ENCODE measurements at places on chromosomes 7 and 10.

- DNase-seq: peak; percentile 18
Measured at GRCh38 chr7:120064565-120064964, 208.4 kb upstream of the KCND2 start.

DNA sequence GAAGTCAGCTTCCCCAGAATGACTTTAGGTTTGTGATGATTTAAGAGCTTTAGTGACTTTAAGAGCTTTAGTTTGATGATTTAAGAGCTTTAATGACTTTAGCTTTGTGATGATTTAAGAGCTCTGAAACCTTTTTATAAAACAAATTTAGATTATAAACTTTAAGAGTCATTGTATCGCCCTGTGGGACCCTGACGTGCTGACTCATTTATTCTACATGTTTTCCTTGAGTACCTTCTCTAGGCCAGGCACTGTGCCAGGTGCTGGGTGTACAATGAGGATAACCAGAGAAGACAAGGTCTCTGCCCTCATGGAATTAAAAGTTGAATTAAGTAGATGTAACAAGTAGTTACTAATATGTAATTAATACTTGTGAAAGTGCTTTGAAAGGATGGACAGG, 45.4 kb downstream of the CNNM1 start:
- no peak for DNase-seq

DNA sequence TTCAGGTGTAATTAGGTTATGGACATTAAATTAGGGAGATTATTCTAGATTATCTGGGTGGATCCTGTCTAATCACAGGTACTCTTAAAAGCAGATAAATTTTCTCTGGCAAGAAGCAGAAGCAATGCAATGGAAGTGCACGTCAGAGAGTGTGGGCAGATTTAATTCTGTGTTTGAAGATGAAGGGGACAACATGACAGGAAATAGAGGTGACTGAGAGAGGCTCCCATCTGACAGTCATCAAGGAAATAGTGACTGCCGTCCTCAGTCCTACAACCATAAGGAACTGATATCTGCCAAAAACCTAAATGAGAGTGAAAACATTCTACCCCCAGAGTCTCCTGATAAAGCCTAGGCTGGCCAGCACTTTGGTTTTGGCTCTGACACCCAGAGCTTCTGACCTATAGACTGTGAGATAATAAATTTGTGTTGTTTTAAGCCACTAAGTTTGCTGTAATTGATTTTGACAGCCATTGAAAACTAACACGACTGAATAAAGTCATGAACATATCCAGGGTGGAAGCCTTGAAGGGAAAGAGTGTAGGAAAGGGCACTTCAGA, 30.5 kb upstream of the DDX50 start:
- DNase-seq: no peak

DNA sequence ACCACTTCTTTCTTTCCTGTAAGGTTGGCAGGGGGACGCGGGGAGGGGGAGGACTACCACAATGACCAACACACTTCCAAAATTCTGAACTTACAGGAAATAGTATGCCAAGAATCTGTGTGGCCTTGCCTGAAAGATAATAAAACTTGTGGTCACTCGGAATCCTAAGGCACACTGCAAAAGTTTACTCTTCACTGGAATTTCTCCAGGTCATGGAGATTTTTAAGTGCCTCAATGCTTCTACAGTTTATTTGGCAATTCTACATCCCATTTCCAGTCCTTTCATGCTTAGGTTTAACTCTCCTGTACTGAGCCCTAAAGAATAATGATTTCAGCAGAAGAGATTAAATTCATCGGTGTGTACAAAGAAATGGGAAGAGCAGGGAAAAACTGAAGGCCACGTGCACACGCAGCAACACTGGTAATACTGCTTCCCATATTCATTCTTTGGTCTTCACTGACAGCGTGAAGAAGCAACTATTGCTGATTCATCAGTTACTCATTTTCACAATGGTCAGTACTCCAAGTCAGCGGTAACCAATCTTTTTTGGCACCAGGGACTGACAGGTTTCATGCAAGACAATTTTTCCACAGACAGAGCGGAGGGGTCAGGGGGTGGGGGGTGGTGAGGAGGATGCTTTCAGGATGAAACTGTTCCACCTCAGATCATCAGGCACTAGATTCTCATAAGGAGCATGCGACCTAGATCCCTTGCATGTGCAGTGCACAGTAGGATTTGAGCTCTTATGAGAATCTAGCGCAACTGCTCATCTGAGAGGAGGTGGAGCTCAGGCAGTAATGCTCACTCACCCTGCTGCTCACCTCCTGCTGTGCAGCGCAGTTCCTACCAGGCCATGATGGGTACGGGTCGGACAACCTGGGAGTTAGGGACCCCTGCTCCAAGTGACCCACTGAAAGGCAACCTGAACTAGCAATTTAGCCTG, 9.8 kb downstream of the LARP4B start:
- DNase-seq: no peak

- no peak for DNase-seq
Measured at GRCh38 chr7:45187946-45188411, 30.4 kb downstream of the RAMP3 start.

- no peak for DNase-seq
Measured at GRCh38 chr7:4712281-4713182, 30.4 kb downstream of the FOXK1 start.
